NCI-H187 treated with DMSO at 0.1 percent for 48 hours (cell line): ENCODE measurements at places on chromosomes 1 and 21.

DNA sequence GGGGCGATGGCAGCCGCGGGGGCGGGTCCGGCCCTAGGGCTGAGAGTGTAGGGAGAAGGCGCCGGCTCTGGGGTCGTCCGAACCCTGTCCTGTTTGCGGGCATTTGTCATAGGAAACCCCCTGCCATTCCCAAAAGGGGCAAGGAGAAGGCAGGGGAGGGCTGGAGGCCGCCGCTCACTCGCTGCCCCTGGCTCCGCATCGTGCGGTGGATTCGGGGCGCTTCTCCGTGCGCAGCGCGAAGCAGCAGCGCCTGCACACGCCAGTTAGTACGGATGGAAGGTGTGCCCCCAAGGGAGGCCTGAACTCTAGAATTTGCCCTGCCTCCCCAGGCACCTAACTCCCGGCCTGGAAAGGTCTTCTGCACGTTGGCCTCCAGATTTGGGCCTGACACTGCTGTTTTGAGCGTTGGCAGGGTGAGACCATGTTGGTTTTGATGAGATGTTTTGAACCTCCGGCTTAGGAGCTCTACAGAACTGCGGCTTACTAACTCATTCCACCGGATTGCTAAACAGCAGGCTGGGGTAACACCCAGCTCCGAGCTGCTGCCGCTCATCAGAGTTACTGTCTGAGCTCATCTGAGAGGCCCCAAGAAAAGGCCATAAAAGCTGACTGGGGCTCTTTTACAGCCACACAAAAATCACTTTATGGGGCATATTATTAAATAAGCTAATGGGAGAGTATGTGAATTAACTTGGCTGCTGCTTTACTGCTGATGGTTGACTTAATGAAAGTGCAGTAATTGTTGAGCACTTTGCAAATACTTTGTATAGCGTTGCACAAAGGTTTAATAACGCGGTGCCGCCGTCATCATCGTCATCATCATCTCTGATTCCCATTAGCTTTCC lies 987 bp downstream of the GPR137B start:
- no peak for DNase-seq

GRCh38 chr1:109783436-109783835 lies 19.7 kb upstream of the EPS8L3 start:
- DNase-seq: no peak

DNA sequence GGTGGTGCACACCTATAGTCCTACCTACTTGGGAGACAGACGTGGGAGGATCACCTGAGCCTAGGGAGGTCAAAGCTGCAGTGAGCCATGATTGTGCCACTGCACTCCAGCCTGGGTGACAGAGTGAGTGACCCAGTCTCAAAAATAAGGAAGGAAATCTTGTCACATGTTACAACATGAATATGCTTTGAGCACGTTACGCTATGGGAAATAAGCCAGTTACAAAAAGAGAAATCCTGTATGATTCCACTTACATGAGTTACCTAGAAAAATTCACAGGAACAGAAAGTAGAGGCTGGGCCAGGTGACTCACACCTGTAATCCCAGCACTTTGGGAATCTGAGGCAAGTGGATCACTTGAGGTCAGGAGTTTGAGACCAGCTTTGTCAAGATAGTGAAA lies 6.7 kb upstream of the PADI6 start:
- DNase-seq: no peak

GRCh38 chr1:162207862-162208261 lies 138.4 kb downstream of the NOS1AP start:
- DNase-seq: no peak

GRCh38 chr21:21952566-21952965 lies 954.4 kb downstream of the NCAM2 start:
- no peak for DNase-seq

DNA sequence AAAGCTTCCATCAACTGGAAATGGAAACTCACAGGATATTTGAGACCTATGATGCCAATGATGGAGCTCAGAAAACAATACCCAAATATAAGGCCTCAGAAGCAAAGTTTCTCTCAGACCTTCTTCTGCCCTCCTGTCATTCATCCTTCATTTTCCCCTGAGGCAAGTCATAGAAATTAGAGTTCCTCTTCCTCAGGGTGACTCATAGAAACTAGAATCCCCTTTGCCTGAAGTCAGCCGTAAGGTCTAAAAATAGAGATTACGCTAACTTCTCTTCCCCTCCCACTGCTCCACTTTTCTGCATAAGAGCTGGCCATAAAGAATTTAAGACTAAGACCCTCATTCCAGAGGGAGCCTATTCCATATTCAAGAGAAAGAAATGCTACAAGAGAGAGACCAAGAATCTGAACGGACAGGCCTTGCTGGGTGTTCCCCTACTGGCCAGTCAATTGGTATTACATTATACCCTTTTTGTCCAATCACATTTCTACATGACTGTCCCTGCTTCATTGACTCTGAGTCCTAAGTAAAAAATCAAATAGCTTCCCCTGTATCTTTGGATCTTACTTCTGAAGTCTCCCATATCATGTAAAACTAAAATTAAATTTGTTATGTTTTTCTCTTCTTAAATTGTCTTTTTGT lies 994.9 kb downstream of the ADGRL2 start:
- DNase-seq: no peak

DNA sequence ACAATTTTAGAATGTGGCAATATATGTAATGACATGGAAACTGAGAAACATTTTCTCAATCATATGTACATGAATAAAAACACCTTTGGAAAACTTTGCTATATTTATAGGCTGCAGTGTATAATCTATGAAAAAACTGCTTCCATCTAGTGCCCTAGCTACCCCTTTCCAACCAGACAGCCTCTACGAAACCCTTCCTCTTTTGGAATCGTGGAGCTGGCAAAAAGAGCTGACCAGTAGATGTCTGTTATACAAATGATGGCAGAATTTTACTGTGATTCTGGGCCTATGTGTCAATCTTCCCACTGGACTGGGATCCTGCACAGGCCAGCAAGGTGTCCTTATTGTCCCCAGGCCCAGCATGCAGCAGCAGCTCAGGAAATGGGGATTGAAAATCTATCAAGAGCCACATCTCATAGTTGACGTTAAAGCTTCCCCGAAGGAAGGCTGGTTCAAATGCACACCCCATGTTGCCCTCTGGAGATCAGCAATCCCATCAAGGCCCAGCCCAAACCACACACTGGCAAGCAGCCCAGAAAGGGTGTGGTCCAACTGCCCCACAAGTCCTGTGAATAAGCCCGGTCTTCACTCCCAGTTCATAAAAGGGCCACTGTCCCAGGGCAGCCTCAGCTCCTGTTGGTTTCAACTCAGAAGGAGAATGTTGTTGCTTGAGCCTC lies 8.8 kb upstream of the FAM20B start:
- no peak for DNase-seq

- DNase-seq: no peak
Measured at GRCh38 chr1:248852481-248853405, 6.1 kb downstream of the ZNF692 start.

DNA sequence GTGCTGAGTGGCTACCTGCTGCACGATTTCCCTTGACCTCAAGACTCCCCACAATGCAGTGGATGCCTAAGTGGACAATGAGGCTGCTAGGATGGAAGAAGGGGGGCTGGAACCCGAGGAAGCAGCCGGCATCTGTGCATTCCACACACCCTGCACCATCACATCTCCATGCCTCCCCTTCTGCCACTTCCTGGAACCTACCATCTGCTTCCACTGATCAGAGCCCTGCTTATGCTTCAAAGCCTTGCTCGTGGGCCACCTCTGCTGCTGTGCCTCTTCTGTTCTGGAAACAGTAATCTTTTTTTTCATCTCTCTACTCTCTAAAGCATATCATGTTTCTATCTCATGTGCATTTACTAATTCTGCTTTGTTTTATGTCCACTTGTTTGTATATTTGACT lies 66.2 kb upstream of the WDR26 start:
- DNase-seq: no peak

DNA sequence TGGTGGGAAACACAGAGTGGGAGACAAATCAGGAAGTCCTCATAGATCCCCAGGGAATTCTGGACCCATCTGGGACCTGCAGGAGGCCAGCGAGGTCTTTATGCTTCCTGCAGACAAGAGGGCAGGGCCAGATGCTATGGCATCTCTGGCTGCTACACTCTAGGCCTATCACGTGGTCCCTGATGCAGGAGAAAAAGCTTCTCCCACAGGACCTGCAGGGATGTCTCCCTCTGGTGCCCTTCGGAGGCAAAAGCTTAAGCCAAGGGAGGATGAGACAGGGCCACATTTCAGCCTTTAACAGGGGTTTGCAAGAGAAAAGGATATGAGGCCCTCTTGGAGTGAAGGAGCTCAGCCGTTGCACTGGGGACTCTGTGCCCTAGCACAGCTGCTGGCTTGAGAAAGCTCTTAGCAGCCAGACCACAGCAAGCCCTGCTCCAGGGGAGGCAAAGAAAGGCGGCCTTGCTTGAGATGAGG lies 243.0 kb downstream of the C1orf94 start:
- DNase-seq: no peak

DNA sequence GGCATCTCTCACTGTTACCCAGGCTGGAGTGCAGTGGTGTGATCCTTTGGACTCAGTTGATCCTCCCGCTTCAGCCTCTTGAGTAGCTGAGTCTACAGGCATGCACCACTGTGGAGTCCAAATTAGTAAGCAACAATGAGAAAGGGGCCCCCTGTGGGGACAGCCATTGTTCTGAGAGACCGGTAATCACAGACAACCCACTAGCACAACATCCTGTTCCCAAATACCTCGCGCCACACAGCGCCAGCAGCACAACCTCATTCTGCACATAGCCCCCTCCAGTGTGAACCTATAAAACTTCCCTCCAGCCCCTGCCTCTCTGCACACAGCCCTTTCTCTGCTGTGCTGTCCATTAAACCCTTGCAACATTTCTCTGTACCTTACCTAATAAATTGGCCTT lies 226.4 kb downstream of the DYRK1A start:
- DNase-seq: no peak

DNA sequence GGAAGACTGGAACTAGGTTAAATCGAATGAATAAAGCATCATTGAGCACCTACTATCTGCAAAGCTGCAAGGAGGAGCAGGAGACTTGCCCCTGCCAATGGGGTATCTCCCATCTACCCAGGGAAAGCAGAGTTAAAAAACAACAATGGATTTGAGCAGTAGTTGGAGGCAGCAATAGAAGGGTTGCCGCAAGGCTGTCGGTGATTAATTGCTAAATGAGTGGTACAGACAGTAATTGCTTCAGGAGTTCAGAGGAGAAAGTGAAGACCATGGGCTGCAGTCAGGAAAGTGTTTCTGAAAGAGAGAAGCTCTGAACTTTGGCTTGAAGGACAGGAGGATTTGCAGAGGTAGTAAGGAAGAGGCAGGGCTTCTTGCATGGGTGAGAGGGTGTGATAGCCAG lies 152.9 kb downstream of the ACTL8 start:
- no peak for DNase-seq

GRCh38 chr1:1630965-1631781 lies 800 bp upstream of the MMP23B start:
- DNase-seq: no peak

DNA sequence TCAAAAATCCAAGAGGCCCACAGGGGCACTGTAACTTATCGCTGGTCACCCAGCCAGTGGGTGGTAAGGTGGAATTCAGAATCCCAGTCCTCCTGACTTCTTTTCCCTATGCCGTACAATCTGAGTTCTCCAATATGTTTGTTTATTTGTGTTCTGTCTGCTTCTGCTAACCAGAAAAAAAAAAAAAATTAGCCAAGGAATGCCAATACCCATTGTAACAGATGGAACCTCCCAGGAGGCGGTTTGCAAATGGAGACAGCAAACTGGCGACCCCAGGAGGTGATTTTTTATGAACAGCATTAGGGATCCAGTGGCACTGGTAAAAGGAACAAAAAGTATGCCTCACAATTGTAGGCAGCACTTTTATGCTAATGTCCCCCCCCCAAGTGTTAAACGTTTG lies 189.0 kb upstream of the FGGY start:
- no peak for DNase-seq

DNA sequence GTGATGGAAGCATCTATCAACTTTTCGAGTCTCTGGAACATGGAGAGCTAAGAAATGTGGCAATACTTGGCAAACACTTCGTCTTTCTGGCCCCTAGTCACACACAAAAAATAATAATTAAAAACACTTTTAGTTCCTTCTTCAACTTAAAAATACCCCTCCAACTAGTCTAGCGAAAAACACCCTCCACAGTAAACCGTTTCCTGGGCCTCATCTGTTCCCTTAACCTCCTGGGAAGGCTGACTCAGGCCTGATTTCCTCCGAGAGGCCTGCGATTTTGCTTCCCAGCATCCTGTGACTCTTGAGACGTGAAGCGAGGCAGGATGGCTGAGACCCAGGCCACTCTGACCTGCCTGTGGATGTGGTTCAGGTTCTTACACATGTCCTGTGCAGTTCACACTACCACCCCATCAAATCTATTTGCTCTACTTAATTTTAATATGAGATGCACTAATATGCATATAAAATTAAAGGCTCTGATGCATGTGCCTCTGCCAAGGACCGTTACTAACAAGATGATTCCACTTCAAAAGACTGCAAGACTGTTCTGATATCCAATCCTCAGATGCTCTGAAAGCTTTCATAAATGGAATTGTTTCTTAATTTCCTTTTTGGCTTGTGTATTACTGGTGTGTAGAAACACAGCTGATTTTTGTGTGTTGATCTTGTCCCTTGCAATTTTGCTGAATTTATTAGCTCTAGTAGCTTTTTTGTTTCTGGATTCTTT lies 3.5 kb downstream of the NAV1 start:
- no peak for DNase-seq

DNA sequence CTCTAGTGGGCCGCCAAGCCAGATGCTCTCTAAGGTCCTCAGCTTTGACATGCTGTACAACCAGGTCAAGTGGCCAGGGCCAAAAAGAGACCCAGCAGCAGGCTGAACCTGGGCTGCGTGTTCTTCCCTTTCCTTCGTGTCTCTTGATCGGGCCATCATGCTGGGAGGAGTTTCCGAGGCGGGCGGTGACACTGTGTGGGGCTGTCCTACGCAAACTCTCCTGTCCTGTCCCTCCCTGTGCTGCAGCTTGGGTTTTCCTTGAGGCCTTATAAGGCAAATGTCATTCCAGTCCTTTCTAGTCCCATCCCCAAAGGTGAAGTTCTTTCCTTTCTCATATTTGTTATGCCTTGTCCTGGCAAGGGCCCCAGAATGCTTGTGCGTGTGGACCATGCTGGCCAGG lies 56.7 kb downstream of the ARHGEF10L start:
- no peak for DNase-seq
